ENCODE measurements at places on chromosomes 3 and 15.

DNA sequence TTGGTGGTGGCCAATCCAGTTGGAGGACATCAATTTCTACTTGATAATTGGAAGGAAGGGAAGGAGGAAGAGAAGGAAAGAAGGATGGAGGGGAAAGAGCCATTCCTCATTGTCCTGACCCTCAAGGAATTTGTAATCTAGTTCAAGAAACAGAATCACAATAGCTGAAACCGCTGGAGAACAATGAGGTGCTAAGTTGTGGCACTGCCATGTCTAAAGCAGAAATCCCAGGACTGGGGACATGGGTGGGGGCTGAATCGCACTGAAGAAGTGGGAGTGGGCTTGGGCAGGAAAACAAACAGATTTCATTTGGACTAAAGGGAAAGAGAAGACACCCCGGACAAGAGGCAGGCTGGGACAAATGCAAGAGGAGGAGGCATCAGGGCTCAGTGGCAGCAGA is 183.6 kb downstream of the UACA start:
- no peak for DNase-seq

DNA sequence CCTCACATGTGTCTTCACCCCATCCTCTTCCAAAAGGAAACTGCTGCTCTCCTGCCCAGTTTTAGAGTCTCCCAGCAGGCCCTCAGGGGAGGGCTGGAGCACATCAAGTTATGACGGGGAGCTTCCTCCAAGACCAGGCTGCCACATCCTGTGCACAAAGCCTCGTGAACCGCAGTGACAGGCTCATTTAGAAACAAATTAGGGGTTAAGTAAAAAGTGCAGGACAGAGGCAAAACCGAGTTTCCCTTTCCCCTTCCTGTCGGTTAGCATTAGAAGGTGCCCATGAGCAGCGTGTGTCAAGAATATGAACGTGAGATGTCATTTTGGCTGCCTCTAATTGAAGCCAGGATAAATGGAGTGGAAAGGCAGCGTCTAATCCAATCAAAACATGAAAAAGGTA is 199.7 kb downstream of the ARRDC4 start:
- DNase-seq: no peak

- DNase-seq: peak; percentile 11
Measured at GRCh38 chr3:88219138-88219792, 69.5 kb downstream of the C3orf38 start.

DNA sequence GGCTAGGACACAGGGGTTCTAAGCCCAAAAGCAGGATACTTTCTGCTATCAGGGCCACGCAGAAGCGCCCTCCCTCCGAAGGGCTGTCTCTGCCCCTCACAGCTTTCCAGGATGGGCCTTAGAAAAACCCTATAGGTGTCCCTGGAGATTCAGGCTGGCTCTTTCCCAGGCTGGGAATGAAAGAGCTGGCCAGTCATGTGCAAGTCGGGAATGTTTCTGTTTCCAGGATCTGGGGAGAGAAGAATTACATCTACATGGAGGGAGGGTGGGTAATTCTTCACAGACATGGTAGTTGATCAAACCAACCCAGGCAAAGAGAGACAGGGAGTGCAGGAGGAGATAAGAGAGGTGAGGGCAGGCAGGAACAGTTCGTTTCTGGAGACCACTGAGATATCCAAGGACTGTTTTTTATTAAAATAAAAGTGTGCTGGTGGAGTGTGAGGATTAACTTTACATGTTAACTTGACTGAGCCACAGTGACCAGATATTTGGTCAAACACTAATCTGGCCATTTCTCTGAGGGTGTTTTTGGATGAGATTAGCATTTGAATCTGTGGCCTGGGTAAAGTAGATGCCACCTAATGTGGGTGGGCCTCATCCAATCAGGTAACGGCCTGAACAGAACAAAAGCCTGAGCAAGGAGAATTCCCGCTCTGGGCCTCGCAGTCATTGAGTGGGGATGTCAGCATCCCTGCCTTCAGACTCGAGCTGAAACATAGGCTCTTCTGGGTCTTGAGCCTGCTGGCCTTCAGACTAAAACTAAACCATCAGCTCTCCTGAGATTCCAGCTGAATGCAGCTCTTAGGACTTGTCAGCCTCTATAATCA is 15.3 kb downstream of the NUP210 start:
- no peak for DNase-seq

GRCh38 chr3:122612696-122613095 is 35.2 kb downstream of the PARP15 start:
- no peak for DNase-seq

DNA sequence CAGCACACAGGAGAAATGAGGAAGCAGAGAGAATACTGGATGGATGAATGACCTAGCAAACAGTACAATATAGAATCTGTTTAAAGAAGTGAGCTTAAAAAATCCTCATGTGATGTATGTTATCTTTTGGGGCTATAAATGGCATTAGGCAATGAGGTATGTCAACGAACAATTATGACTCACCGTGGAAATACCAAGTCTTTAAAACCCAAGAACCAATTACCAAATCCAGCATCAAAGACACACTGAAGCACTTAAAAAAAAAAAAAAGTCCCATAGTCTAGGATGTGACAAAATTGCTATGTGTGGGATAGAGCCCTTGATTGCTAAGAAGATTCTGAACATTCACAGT is 36.3 kb upstream of the HERC1 start:
- no peak for DNase-seq

DNA sequence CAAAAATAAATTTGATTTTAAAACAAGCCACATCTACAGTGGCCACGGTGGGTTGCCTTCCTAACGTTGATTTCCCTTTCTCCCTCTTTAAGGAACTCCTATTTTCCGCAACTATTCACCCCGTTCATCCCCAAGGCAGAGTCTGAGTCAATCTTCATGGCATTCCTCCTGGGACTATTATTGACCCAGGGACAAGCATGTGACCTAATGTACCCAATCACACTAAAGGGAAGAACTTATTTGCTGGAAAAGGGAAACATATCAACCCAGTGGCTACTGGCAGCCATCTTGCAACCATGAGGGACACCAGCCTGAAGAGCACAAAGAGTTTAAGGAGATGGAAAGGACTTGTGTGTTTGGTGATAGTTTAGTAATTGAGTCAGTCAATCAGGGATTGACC is 55.4 kb upstream of the ARHGEF3 start:
- DNase-seq: no peak

GRCh38 chr3:31445701-31446100 is 87.0 kb upstream of the STT3B start:
- no peak for DNase-seq

- no peak for DNase-seq
Measured at GRCh38 chr15:98039596-98039995, 79.1 kb downstream of the ARRDC4 start.

GRCh38 chr3:154992655-154993054 is 87.5 kb upstream of the MME start:
- no peak for DNase-seq

DNA sequence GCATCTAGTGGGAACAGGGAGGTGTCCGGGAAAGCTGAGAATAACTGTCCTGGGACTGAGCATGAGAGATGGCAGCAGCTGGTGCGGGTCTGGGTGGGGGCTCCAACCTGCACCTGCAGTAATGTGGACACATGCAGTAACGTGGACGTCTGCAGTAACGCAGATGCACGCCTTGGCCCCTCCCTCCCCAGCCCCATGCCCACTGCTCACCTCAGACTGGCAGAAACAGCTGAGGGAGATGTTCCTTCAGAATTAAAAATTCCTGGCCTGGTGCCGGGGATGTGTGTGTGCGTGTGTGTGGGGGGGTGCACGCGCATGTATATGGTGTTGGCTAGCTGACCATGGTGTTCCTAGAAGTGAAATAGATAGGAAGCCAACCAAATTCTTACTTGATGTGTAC is 86.7 kb upstream of the OXTR start:
- DNase-seq: no peak

DNA sequence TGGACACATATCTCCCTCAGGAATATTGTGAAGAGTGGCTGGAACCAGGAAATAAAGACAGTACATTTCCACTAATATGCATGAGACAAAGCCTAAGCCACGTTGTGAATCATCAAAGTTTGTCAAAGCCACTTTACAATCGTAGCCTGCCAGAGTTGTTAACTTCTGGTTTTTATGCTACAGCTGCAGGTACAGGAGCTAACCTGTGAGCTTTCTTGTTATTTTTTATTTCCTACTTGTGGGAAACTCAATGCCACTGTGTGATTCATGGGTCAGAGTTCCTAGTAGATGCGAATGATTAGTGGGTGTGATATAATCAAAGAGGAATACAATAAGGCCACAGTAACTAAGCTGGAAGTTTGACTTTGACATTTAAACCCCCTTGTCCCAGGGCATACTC is 44.4 kb upstream of the TEX9 start:
- no peak for DNase-seq

DNA sequence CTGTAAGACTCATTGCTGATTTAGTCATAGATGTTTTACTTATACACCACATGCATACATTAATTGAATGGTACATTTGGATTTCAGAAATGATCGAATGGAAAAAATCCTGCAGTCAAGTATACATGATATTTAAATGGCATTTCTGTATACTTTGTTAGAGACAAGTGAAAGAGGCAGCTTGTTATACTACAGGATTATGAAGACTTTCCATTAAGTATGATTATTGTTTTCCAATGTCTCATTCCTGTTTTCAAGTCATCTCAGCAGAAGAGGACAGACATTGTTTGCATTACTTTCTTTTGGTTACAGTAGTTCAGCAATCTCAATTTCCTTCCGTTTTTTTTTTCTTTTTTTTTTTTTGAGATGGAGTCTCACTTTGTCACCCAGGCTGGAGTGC is 36.6 kb upstream of the DPPA4 start:
- no peak for DNase-seq

DNA sequence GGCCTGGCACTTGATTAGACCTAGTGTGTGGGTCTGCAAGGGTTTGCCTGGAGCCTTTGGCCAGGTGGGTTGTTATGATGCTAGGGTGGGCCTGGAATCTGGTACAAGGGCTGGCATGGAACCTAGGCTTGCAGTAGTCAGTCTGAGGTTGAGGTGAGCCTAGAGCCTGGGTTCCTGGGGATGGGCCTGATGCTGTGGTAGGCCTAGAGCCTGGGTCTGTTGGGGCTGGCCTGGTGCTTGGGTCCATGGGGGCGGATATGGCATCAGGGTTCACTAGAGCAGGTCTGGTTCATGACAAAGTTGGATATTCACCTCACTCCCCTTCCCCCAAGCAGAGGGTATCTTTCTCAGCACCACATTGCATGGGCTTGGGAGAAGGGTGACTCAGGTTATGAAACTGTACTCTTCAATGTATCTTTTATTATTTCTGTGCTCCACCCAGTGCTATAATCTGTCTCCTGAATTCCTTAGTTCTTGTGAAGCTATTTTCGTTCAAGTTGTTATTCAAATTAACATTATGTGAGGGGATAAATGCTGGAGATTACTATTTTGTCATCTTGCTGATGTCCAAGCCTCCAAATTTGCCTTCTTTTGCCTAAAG is 274.4 kb downstream of the NFKBIZ start:
- DNase-seq: no peak

- DNase-seq: peak; percentile 24
Measured at GRCh38 chr15:89893027-89893426, 767 bp downstream of the AP3S2 start.

- no peak for DNase-seq
Measured at GRCh38 chr3:143698682-143699303, 149.5 kb downstream of the SLC9A9 start.

DNA sequence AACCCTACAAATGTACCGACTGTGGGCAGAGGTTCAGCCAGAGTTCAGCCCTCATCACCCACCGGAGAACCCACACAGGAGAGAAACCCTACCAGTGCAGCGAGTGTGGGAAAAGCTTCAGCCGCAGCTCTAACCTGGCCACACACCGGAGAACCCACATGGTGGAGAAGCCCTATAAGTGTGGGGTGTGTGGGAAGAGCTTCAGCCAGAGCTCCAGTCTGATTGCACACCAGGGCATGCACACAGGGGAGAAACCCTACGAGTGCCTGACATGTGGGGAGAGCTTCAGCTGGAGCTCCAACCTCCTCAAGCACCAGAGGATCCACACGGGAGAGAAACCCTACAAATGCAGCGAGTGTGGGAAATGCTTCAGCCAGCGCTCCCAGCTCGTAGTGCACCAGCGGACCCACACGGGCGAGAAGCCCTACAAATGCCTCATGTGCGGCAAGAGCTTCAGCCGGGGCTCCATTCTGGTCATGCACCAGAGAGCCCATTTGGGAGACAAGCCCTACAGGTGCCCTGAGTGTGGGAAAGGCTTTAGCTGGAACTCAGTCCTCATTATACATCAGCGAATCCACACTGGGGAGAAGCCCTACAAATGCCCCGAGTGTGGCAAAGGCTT is 20.7 kb downstream of the ZSCAN2 start:
- no peak for DNase-seq

DNA sequence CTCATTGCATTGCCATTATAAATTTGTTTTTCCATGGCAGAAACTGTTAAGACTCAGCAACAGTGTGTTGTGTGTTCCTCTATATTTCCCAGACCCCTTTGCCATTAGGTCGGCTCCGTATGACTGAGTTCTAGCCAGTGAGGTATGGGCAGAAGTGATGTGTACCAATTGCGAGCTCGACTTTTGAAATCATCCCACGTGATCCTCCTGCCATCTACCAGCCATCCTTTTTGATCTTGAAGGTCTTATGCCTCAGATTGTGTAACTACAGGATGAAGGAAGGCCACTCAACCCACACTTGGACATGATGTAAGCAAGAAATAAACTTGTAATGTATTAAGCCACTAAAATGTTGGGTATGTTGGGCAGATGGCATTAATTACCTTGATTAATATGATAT is 562.3 kb downstream of the PDCD6IP start:
- no peak for DNase-seq

GRCh38 chr3:171213907-171214306 is 187.4 kb upstream of the SLC2A2 start:
- no peak for DNase-seq

DNA sequence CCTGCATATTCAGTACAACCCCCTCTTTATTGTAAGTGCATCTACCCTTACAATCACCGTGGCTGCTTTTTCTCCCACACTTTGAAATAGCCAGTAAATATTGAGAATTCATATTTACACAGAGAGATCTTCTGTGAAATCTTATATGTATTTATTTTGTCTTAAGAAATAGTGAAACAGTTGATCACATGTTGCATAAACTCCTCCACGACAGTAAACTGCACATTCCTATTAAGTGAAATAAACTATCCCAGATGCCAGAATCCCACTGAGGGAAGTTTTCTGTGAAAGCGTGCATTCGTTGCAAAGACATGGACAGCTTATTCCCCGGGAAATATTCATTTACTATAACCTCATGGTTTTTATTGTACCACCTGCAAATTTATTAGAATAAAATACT is 796.0 kb downstream of the ROBO2 start:
- no peak for DNase-seq

- no peak for DNase-seq
Measured at GRCh38 chr3:171258316-171258715, 201.9 kb downstream of the TNIK start.

All from SW 1271 (cell line).